ENCODE measurements at places on chromosomes 2 and 18. TPM values are rescaled to one million over a fixed set of nuclear protein-coding genes. Genes with fewer than 3 reads are reported as not detected.
A peak's percentile ranks its signal among the peaks of the same experiment; 100 is the strongest.

GRCh38 chr2:105425936-105426625 is 27.2 kb upstream of the FHL2 start:
- DNase-seq, result no peak

DNA sequence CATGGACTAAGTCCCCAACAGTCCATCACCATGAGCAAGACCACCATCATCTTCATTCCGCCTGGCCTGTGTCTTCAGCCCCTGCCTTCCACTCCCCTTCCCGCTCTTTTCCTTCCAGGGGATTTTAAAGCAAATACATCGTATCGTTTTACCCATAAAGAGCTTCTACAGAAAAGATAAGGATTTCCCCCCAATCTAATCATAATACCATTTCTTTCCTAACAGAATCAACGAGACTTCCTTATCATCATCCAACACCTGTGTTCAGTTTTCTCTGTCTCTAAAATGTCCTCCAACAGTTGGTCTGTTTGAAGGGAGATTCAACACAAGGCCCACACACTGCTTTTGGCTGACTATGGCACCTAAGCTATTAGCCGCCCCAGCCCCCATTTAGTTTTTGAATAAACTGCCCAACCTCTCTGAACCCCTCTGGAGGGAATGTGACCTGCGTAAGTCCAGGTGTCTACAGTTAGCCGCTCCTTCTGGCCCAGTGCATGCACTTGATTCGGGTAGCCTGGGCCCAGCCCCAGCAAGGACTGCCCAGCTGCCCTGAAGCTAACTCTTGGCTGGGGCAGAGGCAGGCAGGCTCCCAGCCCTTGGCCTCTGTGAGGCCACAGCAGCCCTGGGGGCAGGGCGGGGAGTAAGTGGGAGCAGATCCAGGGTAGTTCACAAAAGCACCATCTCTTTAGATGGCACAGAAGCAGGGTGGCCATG is 25.3 kb upstream of the SEMA4C start:
- DNase-seq, result no peak

GRCh38 chr18:54750350-54750749 is 77.9 kb upstream of the RAB27B start:
- no peak for DNase-seq

DNA sequence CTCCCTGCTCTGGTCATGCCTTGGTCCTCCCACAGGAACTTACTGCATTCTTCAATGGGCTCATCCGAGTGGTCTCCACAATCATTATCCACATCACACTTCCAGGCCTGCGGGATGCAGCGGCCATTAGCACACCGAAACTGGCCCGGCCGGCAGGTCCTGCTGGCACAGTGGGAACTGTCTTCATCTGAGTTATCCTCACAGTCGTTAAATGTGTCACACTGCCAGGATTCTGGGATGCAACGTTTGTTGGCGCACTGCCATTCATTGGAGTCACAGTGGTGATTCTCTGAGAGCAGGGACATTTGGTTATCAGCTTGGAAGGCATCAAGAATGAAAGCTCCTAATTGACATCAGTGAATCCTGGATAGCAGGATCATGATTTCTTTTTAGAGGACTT is 104.5 kb downstream of the DHRS9 start:
- DNase-seq, result no peak

DNA sequence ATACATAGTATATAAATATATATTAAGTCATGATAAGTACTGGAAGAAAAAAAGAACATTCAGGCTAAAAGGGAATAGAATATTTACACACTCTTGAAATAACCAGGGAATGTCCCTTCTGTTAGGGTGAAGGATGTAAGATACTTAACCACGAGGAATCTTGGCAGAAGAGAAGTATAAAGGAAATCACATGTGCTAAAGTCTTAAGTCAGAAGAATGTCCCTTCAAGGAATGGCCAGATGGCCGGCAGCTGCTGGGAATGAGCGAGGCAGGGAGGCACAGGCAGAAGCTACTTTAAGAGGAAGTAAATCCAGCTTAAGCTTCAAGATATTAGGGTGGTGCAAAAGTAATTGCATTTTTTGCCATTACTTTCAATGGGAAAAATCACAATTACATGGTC is 5.5 kb downstream of the CCDC102B start:
- DNase-seq, result peak; percentile 65

DNA sequence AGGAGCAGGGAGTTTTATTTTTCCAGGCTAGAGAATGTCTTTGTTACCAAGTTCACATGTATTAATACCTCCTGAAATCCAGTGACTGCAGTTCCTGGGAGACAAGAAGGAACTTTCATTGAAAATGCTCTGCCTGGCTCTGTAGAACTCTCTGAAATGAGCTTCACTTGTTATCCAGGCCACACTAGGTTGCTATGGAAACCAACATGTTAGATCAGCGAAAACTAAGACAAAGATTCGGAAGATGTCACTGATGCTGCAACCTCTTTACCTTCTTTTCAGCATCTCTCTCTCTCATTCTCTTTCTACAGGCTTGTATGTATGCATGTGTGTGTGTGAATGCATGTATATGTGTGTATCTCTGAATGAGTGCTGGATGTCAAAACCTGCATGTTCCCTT is 218.5 kb downstream of the TRIB2 start:
- no peak for DNase-seq

GRCh38 chr2:192186806-192187205 is 7.9 kb downstream of the TMEFF2 start:
- no peak for DNase-seq

- DNase-seq, result no peak
Measured at GRCh38 chr18:41858761-41859555, 96.1 kb upstream of the PIK3C3 start.

DNA sequence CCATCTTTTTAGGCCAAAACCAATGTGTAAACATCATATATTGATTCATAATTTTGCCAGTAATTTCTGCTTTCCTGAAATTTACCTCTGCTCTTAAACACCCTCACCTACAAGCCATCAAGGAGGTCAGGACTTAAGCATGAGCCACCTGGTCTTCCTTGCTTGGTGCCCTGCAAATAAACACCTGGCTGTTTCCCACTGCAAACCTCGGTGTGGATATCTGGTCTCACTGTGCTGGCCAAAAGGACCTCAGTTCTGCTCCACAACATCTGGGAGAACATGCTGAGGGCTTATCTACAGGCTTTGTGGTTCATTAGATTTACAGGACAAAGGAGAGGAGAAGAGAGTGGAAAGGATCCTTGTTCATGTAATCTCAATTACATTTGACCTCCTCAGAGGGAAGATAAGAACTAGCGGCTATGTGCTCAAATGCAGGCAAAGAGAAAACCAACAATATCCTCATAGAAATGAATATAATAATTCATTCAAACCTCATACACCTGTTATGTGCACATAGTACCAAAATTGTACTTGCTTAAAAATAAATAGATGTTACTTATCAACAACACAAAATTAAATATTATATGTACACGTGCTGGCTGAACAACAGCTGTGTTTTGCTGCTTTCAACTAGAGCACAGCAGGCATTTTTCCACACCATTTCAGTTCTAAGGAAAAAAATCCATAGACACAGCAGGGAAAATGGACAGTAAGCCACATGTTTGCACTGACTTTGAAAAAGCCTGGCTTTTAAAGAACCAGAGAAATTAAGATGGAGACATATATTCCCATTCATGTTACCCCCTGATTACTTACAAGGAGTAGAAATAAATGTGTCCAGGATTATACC is 465.1 kb downstream of the LPIN1 start:
- DNase-seq, result no peak

- no peak for DNase-seq
Measured at GRCh38 chr2:232838406-232838874, 31.6 kb upstream of the SNORC start.

- no peak for DNase-seq
Measured at GRCh38 chr2:21038403-21039073, 5.3 kb downstream of the APOB start.

- peak; percentile 81 for DNase-seq
Measured at GRCh38 chr2:199979832-199980628, 24.6 kb downstream of the MAIP1 start.

GRCh38 chr2:48883661-48884060 is 128.1 kb upstream of the LHCGR start:
- no peak for DNase-seq

DNA sequence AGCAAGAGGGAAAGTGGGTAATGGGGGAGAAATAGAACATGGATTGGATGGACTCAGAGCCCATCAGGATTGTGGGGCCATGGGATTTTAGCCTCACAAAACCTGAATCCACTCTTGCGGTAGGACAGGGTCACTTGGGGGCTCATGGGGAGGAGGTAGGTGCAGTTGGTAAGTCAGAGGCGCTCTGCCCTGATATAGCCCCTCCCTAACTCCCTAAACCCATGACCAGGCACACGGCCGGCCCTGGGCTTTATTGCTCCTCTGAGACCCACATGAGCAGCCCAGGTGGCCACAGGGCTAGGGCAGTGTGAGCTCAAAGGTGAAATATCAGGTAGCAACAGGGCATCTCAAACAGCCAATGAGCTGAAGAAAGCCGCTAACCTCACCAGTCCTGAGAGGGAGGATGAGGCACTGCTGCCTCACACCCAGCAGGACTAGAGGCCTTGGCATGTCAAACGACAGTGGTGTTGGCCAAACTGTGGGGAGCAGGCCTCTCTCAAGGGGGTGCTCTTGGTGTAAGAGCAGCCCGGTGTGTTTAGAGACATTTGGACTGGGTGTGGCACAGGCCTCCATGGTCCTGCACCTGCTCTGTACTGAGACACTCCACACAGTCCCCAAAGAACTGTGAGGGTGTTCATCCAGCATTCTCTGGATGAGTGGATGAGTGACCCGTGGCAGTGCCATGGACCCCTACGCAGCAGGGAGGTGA is 90.8 kb upstream of the HS6ST1 start:
- peak; percentile 67 for DNase-seq

- no peak for DNase-seq
Measured at GRCh38 chr2:197707316-197708213, 2.4 kb downstream of the MARS2 start.

DNA sequence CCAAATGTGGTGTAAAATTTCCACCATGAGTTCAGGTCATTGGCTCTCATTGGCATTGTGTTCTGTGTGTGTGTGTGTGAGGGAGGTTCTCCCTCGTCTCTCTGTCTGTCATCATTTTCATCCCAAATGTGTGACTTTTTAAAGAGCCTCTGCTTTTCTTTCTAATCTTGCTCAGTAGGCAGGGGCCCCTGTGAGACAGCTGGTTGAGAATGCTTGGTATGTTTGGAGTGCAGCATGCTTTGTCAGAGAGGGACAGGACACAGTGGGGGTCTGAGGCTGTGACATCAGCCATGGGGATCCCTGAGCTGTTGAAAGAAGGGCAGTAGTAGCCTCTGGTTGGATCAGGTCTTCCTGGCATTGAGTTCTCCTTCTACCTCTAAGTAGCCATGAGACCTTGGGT is 10.6 kb downstream of the PTPRM start:
- no peak for DNase-seq

- no peak for DNase-seq
Measured at GRCh38 chr2:58976375-58977071, 735.4 kb upstream of the FANCL start.

DNA sequence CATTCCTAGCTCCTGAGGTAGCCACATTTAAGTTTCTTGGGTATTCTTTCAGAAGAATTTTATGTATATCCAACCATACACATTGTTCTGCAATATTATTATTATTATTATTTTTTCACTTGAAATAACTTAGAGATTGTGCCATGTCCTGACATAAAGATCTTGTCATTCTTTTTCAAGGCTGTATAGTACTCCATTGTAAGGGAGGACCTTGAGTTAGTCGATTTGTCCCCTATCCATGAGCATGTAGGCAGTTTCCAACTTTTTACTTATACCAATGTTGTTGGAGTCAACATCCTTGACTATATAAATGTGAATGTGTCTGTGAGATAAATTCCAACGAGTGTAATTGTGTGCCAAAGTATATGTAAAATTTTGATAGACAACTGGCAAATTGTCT is 891 bp upstream of the EGR4 start:
- no peak for DNase-seq

DNA sequence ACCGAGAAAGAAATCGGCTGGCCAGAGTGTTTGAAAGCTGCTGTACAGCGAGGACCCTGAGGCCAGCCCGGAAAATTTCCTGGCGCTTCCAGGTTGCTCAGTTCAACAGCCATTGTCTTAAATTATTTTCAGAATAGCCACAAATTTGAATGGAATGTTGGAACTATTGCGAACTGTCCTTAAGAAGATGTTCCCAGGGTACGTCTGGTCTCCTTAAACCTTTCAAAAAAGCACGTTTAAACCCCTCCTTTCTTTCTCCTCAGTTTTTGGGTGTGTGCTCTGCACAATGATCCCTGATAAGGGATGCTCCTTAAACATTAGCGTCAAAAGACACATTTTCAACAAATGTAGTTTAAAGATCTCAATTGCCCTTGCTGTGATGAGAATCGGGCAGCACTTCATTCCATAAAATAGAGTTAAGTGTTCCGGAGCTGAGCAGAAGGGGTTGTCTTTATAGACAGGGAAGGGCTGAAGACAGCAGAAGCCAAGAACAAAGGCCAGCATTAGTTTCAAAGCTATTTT is 14.5 kb upstream of the LPIN2 start:
- peak; percentile 46 for DNase-seq

DNA sequence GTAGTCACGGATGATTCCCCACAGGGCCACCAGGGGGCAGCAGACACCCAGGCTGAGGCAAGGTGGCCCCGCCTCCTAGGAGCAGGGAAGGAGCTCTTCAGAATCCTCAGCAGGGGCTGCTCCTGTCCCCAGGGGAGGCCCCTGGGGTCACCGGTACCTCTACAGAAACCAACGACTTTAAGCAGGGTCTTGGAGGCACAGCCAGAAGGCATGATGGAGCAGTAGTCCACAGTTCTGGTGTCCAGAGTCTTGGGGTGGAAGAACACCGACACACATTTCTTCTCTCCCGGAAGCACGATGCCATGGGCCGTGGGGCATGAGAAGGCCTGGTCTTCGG is 11.5 kb downstream of the CFAP65 start:
- DNase-seq, result peak; percentile 65

- DNase-seq, result no peak
Measured at GRCh38 chr2:136185981-136186776, 68.2 kb upstream of the CXCR4 start.

Gene DUSP19
- 2.0 TPM for total RNA-seq

Gene MGAT5
- total RNA-seq, result 37.8 TPM

Gene SNORC
- total RNA-seq, result 2.5 TPM

Gene IAH1
- 22.3 TPM for total RNA-seq

Gene NFATC1
- total RNA-seq, result 14.0 TPM

Gene CTNNA2
- not detected for total RNA-seq

Gene CACNB4
- total RNA-seq, result 2.9 TPM

Gene LYPD1
- total RNA-seq, result not detected

Gene RGPD8
- total RNA-seq, result 10.8 TPM

Gene ALPG
- total RNA-seq, result not detected

Gene DIPK1C
- 4.9 TPM for total RNA-seq

Gene POTEI
- total RNA-seq, result not detected

Gene OTOS
- not detected for total RNA-seq
